Effector memory CD4-positive, alpha-beta T cell (primary cell): ENCODE measurements at places on chromosomes 7 and 10.

DNA sequence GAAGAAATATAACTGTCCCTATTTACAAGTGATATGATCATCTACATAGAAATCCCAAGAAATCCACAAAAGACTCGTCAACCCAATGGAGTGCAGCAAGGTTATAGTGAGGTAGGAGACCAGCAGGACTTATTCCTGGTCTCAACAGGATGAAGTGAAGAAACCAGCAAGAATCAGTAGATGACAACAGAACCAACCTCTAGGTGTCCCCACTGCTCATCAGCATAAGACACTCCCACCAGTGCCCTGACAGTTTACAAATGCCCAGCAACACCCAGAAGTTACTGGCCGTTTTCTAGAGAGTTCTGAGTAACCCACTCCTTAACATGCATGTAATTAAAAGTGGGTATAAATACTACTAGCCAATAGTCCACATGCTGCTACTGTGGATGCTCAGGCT, 470.5 kb upstream of the LRRTM3 start:
- no peak for DNase-seq

- DNase-seq = no peak
Measured at GRCh38 chr10:72263613-72264241, 10.0 kb upstream of the DDIT4 start.

DNA sequence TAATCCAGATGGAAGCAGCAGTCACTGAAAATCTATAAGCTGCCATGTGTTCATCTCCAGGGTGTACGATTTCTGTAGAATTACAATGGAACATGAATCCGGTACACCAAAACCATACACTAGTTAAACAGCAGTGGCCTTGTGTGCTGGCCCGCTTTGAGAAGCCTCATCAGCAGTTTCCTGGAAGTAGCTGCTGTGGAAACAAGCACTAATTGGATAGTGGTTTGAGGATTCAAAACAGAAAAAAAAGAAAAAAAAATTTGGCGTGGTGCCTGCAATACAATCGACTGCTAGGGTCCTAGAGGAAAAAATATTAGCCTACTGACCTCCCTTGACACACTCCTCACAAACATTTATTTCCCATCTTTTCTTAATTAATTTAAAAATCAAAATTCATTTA, 545.9 kb downstream of the SORCS1 start:
- DNase-seq = no peak

- DNase-seq = no peak
Measured at GRCh38 chr7:136877990-136878389, 9.5 kb downstream of the CHRM2 start.

- DNase-seq = no peak
Measured at GRCh38 chr7:114658216-114658615, 243.6 kb downstream of the FOXP2 start.

DNA sequence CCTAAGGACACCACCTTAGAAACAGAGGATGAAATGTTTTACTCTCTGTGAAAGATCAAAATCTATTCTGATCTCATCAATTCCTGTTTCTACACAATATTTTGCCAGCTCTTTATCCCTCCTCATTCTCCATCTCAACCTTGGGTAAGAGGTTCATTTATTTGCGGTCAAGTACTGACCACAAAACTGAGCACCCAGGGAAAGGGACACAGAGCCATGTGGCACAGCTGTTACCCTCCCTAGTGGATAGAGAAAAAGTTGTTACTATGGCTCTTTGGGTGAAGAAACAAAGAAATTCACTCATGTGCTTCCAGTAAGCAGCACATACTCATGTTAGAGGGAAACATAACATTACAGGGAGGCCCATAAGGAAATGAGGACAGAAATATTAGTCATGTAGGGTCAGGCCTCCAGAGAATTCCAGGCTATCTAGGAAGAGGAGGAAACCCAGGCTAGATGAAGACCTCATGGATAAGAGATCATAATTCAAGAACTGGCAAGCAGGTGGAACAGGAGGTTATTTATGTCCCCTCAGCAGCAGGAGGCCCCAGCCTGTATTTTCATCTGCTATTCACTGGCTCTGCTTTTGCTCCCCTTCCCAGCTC, 114.5 kb downstream of the ATE1 start:
- no peak for DNase-seq

- DNase-seq = no peak
Measured at GRCh38 chr10:128086003-128086863, 40.0 kb downstream of the MKI67 start.

- DNase-seq = no peak
Measured at GRCh38 chr7:155948845-155949244, 136.6 kb upstream of the SHH start.

GRCh38 chr10:93398528-93398927, 83.6 kb downstream of the MYOF start:
- no peak for DNase-seq
